ENCODE measurements at places on chromosomes 2 and 18.

DNA sequence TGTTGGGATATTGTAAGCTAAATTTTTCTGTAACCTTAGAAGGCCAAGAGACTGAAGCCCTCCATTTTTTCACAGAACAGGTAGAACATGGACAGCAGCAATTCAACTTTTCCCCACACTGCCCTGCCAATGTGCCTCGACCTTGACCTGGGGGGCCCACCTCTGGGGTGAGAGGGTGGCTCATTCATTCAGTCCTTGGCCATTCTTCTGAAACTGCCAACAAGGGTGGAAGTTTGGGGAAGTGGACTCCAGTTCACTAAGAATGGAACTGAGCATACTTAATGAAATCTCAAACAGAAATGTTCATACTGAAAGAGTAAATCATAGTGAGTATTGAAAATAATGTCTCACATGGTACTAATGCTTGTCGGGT lies 1.1 kb downstream of the EEF1B2 start:
- no peak for DNase-seq

DNA sequence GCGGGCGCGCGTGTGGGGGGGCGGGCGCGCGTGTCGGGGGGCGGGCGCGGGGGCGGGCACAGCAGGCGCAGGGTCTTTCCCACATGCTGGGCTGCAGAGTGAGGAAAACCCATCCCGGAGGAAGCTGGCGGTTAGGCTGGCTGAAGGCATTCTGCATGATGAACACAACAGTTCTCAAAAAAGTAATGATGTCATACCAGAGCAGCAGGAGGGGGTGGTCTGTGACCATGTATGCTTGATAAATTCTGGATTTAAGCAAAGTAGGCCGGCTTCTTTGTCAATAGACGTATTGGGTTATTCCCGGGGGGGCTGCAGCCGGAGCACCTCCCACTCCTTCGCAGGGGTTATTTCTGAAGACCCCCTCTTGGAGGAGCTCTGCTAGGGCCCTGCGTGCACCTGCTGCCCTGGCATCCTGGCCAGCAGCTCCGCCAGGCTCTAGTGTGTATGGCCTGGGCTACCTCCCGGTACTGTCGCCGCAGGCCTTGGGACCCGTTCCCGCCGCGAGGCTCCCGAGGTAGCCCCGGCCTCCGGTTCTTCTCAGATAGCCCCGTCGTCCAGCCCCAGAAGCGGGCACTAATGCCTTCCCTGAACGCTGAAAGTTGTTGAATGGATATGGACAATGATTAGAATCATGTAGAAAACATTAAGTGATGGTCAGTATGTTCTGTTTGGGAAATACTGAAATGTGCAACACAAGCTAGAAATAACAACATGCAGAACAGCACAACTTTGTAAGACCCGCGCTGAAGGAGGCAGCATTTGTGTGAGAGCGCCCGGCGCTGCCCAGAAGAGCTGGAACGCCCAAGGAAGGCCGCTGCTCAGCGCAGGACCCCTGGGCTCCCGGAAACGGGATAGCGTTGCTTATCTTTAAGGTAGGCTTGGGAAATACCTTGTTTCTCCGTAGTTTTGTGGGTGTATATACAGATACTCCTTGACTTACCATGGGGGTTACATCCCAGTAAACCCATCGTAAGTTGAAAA lies 101.4 kb upstream of the RAB6C start:
- no peak for DNase-seq

- peak; percentile 48 for DNase-seq
These were observed 143.6 kb upstream of the MAP3K20 start for GRCh38 chr2:172931918-172932520.

DNA sequence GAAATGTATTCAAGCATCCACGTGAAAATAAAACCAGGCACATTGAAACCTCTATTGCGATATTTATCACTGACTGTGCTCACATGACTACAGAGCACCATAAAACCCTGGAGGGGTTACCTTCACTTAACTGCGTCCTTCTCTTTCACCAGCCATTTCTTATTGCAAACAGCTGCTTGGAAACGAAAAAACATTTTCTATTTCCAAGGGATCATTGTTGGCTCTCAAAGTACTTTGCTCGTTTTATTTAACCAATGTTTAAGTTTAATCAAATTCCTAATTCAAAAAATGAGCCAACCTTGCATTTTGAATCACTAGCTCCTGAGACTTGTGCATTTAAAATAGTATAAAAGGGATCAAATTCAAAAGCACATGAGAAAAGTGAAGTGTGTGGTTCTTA lies 134.4 kb downstream of the OSR1 start:
- no peak for DNase-seq

GRCh38 chr2:17719562-17720371 lies 33.8 kb downstream of the SMC6 start:
- peak; percentile 16 for DNase-seq

GRCh38 chr2:179106676-179107428 lies 56.9 kb upstream of the CCDC141 start:
- DNase-seq = no peak

GRCh38 chr2:174593574-174594203 lies 3.9 kb downstream of the WIPF1 start:
- DNase-seq = peak; percentile 77

DNA sequence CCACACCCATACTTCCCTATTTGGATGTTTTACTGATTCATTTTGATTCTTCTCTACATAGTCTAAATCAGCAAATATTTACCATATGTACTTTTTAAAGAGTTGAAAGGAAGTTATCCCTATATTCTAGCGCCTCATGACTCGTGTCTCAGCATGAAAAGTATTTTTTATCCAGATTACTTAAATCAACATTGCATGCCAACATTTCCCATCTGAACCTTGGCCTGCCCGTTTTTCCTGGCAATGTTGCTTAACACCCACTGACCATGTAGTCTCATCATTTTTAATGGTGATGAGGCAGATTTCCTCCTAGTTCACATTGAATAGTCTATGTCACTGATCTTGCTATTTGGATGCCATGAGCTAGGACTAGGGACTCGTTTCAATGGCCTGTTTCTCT lies 13.2 kb upstream of the SCYGR5 start:
- no peak for DNase-seq

DNA sequence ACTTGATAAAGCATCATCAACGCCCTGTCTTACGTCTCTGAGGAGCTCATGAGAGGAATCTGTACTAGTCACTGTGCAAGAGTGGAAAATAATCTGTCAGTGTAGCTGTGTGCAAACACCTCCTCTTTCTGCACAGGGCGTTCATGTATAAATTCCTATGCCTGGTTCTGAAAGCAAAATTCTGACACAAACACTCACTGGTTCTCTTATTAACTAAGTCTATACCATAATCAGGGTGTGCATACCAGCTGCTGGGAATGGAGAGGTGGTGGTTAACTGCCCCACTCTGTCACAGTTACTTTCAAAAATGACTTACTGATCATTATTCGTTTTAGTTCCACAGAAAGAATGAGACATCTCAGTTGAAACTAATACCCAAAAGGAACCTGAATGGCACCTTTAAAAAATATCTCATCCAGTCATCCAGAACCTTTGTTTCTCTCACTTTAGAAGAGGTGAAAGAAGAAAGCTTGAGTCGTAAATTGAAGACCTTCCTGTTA lies 35.7 kb downstream of the STK39 start:
- no peak for DNase-seq

GRCh38 chr2:173278794-173279526 lies 75.7 kb upstream of the CDCA7 start:
- no peak for DNase-seq

- DNase-seq = no peak
These were observed 220.8 kb downstream of the GULP1 start for GRCh38 chr2:188512456-188512855.

Data from CD4-positive, alpha-beta T cell treated with Interleukin-15 for 4 hours (primary cell).